Hematopoietic multipotent progenitor cell (in vitro differentiated cells): ENCODE measurements at places on chromosomes 4 and X. TPM values are rescaled to one million over a fixed set of nuclear protein-coding genes. Genes with fewer than 3 reads are reported as not detected.

The CXXC4 gene
- total RNA-seq = not detected

The PNMA3 gene
- 2.2 TPM for total RNA-seq

The ATXN3L gene
- not detected for total RNA-seq

The HPGDS gene
- 7.3 TPM for total RNA-seq

The CMC4 gene
- total RNA-seq = 4.8 TPM

The HS3ST1 gene
- total RNA-seq = 1.6 TPM

The GRID2 gene
- total RNA-seq = not detected

The NDST4 gene
- not detected for total RNA-seq

The ENAM gene
- not detected for total RNA-seq

The FATE1 gene
- total RNA-seq = not detected

The HTATSF1 gene
- total RNA-seq = 35.0 TPM

The AADAT gene
- total RNA-seq = 2.2 TPM

The RXFP1 gene
- 0.27 TPM for total RNA-seq

The UGT2A1 gene
- total RNA-seq = not detected

The ARHGAP10 gene
- total RNA-seq = 4.8 TPM

The IQSEC2 gene
- total RNA-seq = 5.1 TPM

The CXorf49B gene
- total RNA-seq = not detected

The SH3RF1 gene
- total RNA-seq = 12.1 TPM

The GNRHR gene
- not detected for total RNA-seq

The CDS1 gene
- total RNA-seq = under 0.01 TPM

The GABRB1 gene
- total RNA-seq = not detected

The SMARCA1 gene
- total RNA-seq = 2.7 TPM

The PSAPL1 gene
- total RNA-seq = not detected

The NHS gene
- under 0.01 TPM for total RNA-seq

The NKX3-2 gene
- total RNA-seq = not detected

The ANKRD50 gene
- total RNA-seq = 14.3 TPM

The KIAA1210 gene
- not detected for total RNA-seq

The SSX5 gene
- not detected for total RNA-seq

The SMR3B gene
- total RNA-seq = not detected

The MGARP gene
- total RNA-seq = not detected

The BEX5 gene
- 1.3 TPM for total RNA-seq

The P2RY8 gene
- 114 TPM for total RNA-seq

The DCLK2 gene
- total RNA-seq = 4.0 TPM

The ADGRG4 gene
- total RNA-seq = under 0.01 TPM

The PCYT1B gene
- total RNA-seq = 14.3 TPM

The MAGEC2 gene
- total RNA-seq = not detected

The GLOD5 gene
- 0.27 TPM for total RNA-seq
